Left hindlimb (tissue), 1 donor: ENCODE measurements at places on chromosomes 4 and X.

GRCh38 chr4:126937342-126937741 is 695.4 kb upstream of the INTU start:
- DNase-seq, result no peak

GRCh38 chr4:165301833-165302232 is 25.6 kb upstream of the MSMO1 start:
- no peak for DNase-seq

- DNase-seq, result no peak
These were observed 43.6 kb downstream of the RTL9 start for GRCh38 chrX:110402091-110402849.

DNA sequence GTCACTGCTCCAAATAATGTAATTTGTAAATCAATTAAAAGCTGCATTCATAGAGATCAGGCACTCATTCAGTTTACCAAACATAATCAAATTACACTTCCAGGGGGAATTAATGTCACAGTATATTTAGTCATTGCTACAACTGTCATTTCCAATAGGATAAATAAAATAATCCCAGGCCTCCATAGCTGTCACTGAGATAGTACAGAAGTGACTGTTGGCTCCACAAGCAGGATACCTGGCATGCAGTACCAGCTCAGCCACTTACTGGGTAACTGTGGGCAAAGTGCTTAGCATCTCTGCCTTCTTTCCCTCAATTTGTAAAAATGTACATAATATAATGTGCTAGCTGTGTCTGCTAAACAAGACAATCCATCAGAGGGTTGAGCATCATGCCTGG is 128.1 kb downstream of the CAMK2D start:
- no peak for DNase-seq

DNA sequence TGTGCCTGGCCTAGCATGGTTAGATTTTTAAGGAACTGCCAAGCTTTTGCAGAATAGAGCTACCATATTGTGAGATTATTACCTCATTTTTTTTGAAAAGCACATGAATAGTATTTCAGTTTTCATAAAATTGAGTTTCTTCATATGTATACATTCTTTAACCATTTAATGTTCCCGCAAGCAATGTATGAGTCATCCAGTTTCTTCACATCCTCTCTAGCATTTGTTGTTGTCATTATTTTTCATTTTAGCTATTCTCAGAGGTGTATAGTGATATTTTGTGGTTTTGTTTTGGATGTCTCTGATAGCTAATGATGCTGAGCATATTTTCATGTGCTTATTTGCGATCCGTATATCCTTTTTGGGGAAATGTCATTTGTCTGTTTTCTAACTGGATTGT is 74.9 kb downstream of the GLUD2 start:
- DNase-seq, result no peak

DNA sequence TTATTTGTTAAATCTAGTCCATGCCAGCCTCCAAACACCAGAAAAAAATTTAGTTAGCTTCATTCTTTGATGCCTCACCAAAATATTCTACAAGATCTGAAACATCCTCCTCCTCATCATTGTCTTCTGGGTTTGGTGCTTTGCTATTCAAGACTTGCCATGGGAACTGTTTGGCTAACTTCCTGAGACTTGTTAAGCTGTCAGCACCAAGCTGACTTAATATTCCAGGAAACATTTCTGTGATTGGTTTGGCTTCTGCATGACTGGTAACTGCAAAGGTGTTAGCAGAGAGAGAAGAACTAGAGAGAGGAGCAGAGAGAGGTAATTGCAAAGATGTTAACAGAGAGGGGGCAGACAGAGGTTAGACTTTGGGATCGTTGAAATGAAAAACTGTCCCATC is 101.3 kb downstream of the PALLD start:
- DNase-seq, result no peak

DNA sequence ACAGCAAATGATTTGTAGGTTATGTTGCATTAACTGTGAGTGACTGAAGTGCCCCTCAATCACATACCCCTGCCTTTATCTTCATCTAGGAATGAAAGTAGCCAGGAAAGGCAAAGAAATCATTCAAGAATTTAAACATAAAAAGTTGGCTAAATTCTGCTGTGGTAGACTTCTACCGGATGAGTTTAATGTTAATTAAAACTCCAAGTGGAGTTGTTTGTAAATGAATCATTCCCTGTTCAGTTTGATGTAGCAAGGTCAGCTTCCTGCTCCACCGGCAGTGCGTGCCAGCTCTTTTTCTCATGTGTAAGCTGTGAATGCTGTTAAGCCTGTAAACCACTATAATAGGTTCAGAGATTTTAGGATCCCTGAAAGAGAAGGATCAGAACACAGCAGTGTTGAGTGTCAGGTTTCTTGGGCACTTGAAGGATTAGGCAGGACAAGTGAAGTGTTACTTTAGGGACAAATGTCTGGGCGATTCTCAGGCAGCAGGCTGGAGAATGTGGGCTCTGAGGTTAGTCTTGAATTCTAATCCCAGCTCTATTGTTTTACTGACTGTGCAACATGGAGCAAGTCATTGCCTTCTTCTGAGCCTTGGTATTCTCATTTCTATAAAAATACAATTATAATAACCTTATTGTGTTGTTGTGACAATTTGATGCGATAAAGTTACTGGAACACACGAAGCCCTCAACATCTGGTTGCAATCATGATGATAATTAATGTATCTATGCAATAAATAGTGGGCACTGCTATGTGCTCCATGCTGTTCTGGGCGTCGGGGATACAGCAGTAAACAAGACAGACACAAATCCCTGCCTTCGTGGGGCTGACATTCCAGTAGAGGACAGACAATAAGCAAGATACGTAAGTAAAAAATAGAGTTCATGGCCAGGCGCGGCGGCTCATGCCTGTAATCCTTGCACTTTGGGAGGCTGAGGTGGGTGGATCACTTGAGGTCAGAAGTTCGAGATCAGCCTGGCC is 112.0 kb downstream of the SHROOM3 start:
- no peak for DNase-seq

- no peak for DNase-seq
These were observed 23.3 kb upstream of the SCML2 start for GRCh38 chrX:18377796-18378195.

- no peak for DNase-seq
These were observed 137.6 kb downstream of the SCLT1 start for GRCh38 chr4:128955751-128956150.

- DNase-seq, result no peak
These were observed 27.3 kb downstream of the OFD1 start for GRCh38 chrX:13761606-13762414.

- no peak for DNase-seq
These were observed 276.5 kb downstream of the PPP4R3C start for GRCh38 chrX:27186671-27187070.

GRCh38 chr4:79223993-79224776 is 101.7 kb downstream of the NAA11 start:
- no peak for DNase-seq

DNA sequence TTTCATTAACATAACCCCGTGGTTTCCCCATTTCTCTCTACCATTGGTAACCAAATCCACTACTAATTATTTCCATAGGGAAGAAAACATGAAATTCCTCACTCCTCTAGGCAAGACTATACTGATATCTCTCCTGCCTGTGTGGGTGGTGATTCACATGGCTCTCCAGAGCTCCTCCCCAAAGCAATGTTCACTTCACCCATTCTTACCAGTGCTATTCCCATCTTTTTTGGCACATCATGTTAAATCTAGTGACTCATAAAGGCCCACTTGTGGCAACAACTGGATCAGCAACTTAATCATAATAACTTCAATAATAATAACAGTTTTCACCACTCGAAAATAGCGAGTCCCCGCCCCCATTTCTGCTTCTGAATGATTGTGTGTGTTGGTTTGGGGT is 6.1 kb upstream of the HCCS start:
- DNase-seq, result no peak

- no peak for DNase-seq
These were observed 1.1 kb downstream of the FHL1 start for GRCh38 chrX:136148391-136148790.

DNA sequence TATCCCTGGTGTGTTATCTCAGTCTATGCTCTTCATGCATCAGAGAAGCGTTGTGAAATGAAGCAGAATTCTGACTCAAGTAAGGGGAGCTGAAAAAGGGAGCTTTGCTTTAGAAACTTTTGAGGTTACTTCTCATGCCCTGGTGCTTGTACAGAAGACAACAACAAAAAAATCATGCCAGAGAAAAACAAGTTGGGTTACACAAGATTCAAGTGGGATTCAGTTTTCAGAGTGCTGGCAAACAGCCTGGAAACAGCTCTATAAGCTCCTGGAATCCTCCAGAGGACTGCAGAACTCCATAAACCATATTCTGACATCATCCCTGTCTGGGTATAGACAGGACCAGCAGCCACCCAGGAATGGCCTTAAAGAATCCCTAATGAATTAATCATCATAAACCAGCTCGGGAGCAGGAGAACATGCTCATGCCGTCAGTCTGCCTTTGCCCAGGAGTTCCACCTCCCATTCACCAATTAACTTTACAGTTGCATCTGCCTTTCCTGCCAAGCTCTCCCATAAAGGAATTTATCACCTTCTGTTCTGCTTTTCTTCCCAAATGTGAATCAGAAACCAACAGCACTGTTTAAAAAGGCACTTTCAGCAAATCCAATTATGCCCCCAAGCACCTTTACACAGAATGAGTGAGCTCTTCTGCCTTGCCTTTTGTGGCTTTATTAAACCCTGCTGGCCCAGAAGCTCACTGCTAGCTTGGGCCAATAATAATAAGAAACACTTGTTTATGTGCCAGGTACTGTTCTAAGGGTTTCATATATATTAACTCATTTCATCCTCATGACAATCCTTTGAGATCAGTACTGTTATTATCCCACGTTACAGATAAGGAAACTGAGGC is 54.5 kb upstream of the FBXW7 start:
- peak; percentile 43 for DNase-seq

DNA sequence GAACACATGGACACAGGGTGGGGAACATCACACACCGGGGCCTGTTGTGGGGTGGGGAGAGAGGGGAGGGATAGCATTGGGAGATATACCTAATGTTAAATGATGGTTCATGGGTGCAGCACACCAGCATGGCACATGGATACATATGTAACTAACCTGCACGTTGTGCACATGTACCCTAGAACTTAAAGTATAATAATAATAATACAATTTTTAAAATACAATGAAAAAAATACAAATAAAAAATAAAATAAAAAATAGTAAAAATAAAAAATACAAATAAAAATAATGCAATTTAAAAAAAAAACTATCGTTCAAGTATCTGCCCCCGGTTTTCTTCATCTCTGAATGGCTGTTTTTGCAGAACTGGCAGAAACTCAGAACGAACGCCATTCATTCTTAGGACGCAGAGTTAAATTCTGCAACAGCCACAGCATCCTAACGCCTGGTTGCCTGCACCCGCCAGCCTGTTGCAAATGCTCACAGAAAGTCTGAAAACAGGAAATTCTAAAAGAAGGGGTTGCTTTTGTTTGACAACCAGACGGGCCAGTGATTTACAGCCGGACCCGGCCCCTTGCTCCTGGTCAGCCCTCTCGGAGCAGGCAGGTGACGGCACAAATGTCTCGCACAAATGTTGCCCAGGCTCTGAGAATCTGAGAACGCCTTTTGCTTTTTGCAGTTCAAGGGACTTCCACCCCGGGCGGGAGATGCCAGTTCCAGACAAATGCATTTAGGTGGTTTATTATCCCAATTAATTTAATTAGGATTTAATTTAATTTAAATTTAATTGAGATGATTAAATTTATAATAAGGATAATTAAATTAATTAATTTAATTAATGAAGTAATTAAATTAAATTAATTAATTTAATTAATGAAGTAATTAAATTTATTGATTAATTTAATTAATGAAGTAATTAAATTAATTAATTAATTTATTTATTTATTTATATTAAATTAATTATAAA is 47.8 kb downstream of the CRLF2 start:
- peak; percentile 78 for DNase-seq

DNA sequence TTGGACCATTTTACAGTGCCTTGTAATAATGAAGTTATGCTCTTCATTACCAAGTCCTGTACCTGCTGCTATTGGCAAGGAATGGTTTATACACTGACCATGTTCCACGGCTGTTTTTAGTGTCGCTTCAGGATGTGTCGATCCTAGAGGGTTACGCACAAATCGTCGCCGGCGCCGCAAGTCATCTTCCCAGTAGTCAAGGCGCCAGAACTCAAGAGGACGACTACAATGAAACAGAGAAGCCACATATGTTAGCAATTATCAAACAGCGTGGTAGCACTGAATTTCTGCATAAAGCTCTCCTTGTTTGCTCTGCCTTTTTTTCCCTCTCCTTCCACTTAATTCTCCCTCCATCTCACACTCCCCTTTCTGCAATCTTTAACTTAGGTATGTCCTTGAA is 17.0 kb downstream of the MAB21L2 start:
- peak; percentile 33 for DNase-seq
